ENCODE measurements at places on chromosomes 12 and 14.

DNA sequence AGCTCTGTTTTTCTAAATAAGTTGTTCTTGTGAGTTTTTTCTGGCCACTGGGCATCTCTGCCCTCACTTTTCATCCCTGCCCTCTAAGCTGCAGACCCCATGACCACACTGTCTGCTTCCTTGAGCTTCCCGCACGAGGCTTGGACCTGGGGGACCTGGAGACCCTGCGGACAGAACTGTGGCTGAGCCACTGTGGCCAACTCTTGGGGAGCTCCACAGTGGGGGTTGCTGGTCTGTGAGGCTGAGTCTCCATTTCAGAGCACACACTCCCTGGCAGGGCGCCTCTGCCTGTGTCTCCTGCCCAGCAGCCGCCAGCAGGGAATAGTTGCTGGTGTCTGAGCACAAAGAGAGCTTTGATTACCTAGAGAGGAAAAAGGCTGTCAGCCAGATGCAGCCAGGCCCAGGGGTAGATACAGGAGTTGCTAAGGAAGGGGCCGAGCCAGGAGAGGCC is 13.1 kb upstream of the RIN3 start:
- no peak for ATAC-seq

- ATAC-seq, result no peak
Observed at GRCh38 chr12:46150735-46151134, 118.1 kb downstream of the SLC38A1 start.

DNA sequence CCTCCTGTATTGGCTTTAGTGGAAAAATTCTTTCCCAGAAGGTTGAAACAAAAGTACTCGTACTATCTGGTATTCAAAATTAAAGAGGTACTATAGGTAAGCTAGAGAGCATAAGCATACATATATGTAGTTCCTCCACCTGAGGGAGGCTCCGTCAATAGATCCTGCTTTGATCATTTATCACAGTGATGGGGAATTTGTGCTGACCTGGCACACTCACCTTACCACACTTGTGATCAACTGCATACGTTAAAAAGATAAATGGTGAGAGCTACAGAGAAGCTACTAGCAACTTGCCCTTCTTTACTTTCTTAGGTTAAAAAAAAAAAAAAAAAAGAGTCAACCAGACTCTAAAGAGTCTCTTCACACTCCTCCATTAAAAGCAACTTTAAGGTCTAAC is 2.5 kb downstream of the CAPRIN2 start:
- ATAC-seq, result no peak

- no peak for ATAC-seq
Observed at GRCh38 chr12:131565267-131566015, 145.4 kb upstream of the SFSWAP start.

GRCh38 chr12:49959685-49960473 is 1.8 kb upstream of the AQP5 start:
- ATAC-seq, result peak; percentile 64

GRCh38 chr12:77070800-77071449 is 5.6 kb upstream of the E2F7 start:
- ATAC-seq, result no peak

All from SK-N-SH treated with all-trans-retinoic acid at 6 μM for 48 hours (cell line).